Sigmoid colon (tissue), 7 donors: ENCODE measurements at places on chromosomes 13 and 19. TPM values are rescaled to one million over a fixed set of nuclear protein-coding genes. Genes with fewer than 3 reads are reported as not detected.

The KANK2 gene
- 691 TPM for total RNA-seq

GRCh38 chr13:51814825-51815650, 11.1 kb upstream of the DHRS12 start:
- peaks cover 23% of the 10 kb centered on the region for H3K4me1 ChIP-seq
- H3K27me3 ChIP-seq, result no peaks in the 10 kb centered on the region
- peak overlapping the region; percentile 25 for H3K4me3 ChIP-seq

DNA sequence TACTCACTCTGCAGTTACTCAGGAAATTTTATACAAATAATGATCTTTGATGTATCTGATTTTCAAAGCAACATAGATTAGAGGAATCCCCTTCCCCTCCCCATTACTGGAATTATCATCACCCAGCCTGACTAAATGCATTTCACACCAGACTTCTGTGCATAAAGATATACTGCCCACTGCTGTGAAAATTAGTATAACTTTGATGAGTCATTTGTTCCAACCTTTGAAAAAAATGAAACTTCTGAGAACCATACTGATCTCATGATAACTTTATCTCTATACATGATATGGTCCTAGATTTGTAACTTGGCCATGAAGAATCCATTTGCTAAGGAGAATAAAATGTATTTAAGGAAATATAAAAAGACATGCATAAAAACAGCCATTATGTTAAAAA, 63.9 kb downstream of the GPC6 start:
- H3K4me3 ChIP-seq, result no peak overlapping the region
- no peaks in the 10 kb centered on the region for H3K36me3 ChIP-seq
- H3K4me1 ChIP-seq, result no peaks in the 10 kb centered on the region
- no peaks in the 10 kb centered on the region for H3K27me3 ChIP-seq
- no peak overlapping the region for H3K27ac ChIP-seq
- no peak for DNase-seq

The ARHGAP45 gene
- total RNA-seq, result 21.3 TPM

The HSPH1 gene
- total RNA-seq, result 30.7 TPM

The TMEM150B gene
- 2.4 TPM for total RNA-seq

The TCF3 gene
- 29.6 TPM for total RNA-seq

- H3K27ac ChIP-seq, result peak overlapping the region; percentile 21
- peaks cover 23% of the 10 kb centered on the region for H3K36me3 ChIP-seq
- no peaks in the 10 kb centered on the region for H3K27me3 ChIP-seq
Measured at GRCh38 chr19:2207991-2208860, 27.9 kb downstream of the PLEKHJ1 start.

DNA sequence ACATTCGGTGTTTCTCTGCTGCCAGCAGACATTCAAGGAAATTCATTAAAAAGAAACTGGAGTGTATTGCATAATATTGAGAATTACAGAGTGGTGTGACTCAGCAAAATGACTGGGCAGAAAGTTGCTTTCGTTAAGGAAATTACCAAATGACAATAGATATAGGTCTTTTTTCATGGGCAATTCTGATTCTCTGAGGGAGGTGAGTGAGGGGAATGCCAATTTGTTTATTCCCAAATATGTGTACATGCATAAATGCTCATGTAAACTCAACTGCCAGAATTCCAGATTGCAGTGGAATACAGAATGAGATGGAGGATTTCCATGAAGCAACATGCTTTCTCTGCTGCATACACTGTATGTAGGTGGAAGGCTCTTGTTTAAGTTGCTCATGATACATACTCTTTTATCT, 1730.1 kb downstream of the SLITRK5 start:
- no peak for DNase-seq
- no peak overlapping the region for H3K27ac ChIP-seq
- H3K36me3 ChIP-seq, result no peaks in the 10 kb centered on the region

GRCh38 chr13:90447034-90447733, 900.3 kb upstream of the MIR17HG start:
- H3K36me3 ChIP-seq, result no peaks in the 10 kb centered on the region
- no peaks in the 10 kb centered on the region for H3K27me3 ChIP-seq
- H3K4me1 ChIP-seq, result peaks cover 7% of the 10 kb centered on the region
- no peak for DNase-seq
- H3K4me3 ChIP-seq, result no peak overlapping the region

The IGFL4 gene
- not detected for total RNA-seq

- H3K27ac ChIP-seq, result no peak overlapping the region
- H3K36me3 ChIP-seq, result no peaks in the 10 kb centered on the region
Measured at GRCh38 chr19:10699650-10700335, 1.4 kb upstream of the QTRT1 start.

The ADPRHL1 gene
- total RNA-seq, result 7.8 TPM

The CRLF1 gene
- 28.8 TPM for total RNA-seq

DNA sequence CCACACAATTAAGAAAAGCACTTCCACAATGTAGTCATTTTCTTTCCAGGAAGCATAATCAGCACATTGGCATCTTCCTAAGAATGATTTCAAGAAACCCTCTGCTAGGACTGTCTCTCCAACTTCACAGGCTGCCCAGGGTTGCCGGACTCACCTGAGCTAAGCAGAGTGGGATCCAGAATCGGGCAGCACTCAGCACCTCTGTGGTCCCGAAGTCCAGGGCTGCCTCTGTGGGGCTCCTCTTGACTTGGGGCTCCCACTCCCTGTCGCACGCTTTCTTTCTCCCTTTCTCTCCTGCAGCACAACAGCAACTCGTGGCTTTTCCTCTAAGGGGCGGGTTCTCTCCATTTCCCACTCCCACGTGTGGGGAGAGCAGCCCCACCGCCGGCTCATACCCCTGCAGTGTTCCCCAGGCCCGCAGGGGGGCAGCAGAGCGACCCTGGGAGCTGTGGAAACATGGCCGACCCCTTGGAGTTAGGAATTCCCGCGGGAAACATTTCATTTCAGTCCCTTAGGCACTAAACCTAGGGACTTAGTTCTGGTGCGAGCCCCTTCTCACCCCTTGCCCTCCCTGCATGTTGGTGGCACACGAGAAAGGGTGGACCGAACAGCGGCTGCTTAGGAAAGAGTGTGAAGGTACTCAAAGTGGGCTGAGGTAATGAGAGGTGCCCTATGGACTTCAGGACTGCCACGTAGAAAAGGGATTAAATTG, at the start of gene TMEM272:
TMEM272 (minus strand) TSS at position 316 of the 712 bp plus-strand sequence. CDS start 6,647 bp downstream, outside the sequence.
- H3K4me1 ChIP-seq, result no peaks in the 10 kb centered on the region
- H3K36me3 ChIP-seq, result no peaks in the 10 kb centered on the region
- H3K27me3 ChIP-seq, result no peaks in the 10 kb centered on the region

GRCh38 chr13:48264058-48264457, 31.1 kb downstream of the ITM2B start:
- H3K4me3 ChIP-seq, result no peak overlapping the region
- no peaks in the 10 kb centered on the region for H3K27me3 ChIP-seq
- H3K36me3 ChIP-seq, result peaks cover 35% of the 10 kb centered on the region

DNA sequence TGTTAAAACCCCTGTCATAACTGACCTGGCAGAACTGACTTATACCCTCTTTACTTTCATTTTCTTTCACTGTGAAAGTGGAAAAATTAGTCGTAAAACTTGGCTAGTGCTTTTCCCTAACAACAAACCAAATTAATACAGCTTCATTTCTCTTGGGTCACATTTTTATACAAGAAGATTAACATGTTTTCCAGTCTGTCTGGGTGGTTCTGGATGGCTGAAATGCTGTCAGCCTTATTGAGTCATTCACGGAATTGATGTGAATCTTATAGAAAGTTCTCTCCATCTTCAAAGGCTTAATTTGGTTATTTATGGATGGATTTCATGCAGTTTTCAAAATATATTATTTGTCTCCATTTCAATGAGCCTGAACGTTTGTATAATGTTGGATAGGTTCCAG, 440.0 kb downstream of the KCTD12 start:
- H3K27me3 ChIP-seq, result no peaks in the 10 kb centered on the region
- H3K36me3 ChIP-seq, result no peaks in the 10 kb centered on the region
- H3K27ac ChIP-seq, result no peak overlapping the region
- H3K4me1 ChIP-seq, result no peaks in the 10 kb centered on the region
- no peak overlapping the region for H3K4me3 ChIP-seq

DNA sequence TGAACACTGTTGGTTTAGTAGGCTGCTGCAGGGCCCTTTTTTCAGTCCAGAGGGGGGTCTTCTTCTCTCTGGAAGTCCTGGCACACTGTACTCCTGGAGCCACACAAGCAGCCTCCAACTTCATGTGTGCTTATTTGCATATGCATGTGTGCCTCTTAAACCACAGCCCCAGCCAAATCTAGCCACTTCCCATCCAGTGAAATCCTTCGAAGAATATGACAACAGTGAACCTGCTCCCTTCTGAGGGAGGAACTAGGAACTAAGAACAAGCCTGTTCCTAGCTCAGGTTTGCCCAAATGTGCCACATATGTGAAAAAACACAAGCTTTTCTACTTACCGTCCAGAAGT, 348.5 kb downstream of the FOXO1 start:
- H3K27me3 ChIP-seq, result no peaks in the 10 kb centered on the region
- DNase-seq, result no peak
- no peaks in the 10 kb centered on the region for H3K36me3 ChIP-seq
- H3K4me3 ChIP-seq, result no peak overlapping the region
- no peak overlapping the region for H3K27ac ChIP-seq

DNA sequence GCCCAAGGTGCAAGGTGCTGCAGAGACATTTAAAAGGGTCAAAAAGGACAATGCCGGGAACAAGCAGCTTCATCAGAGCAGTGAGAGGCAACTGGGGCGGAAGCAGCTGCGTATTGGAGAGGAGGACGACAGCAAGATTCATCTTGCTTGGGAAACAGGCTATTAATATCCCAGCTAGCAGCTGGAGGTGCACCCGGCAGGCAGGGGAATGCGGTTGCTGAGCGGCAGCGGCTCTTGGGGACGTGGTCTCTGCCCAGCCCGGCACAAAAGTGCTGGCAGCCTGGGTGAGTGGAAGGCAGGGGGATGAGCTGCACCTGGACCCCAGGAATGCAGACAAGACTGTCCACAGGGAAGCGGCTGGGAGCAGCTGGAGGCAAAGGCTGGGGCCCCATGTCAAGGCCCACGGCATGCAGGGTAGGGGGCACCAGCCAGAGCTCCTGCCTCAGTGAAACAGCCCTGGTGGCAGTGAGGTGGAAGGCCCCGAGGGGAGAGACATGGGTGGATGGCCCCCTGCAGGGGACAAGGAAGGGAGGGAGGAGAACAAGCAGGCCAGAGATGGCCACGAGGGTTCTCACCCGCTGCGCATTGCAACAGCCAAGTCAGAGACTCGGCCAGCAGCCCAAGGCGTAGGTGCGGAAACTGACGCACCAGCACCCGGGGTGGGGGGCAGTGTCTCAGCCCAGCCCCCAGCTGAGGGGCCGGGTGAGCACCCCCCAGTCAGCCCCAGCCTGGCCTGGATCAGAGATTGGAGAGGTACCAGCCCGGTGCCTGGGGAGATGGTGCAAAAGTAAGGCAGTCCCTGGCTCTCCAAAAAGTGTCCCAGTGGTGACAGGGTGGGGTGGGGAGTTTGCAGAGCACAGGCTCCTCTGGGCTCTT, 34.4 kb downstream of the PEPD start:
- H3K36me3 ChIP-seq, result no peaks in the 10 kb centered on the region
- H3K4me1 ChIP-seq, result no peaks in the 10 kb centered on the region
- H3K27me3 ChIP-seq, result no peaks in the 10 kb centered on the region
- H3K27ac ChIP-seq, result no peak overlapping the region

GRCh38 chr13:73324842-73325722, 266.3 kb downstream of the KLF5 start:
- no peaks in the 10 kb centered on the region for H3K36me3 ChIP-seq
- DNase-seq, result no peak
- no peaks in the 10 kb centered on the region for H3K4me1 ChIP-seq

DNA sequence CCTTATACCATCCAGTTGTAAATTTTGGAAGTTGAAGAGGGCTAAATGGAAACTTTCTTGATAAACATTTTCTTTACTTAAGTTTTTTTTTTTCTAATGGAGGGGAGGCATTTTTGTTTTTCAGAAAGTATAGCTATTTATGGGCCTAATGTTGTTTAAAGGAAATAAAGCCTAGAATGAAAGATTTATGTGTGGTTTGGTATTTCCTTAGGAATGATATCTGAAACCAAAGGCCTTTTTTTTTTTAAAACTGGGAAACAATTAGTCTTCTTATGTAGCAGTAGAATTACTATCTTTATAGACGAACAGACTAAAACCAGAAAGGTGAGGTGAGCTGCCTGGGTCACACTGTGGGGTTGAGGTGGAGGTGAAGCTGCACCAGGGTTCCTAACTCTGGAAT, 80.1 kb downstream of the ESD start:
- no peak overlapping the region for H3K4me3 ChIP-seq
- DNase-seq, result no peak
- no peak overlapping the region for H3K27ac ChIP-seq
